ENCODE measurements at places on chromosomes 2 and 18. TPM values are rescaled to one million over a fixed set of nuclear protein-coding genes. Genes with fewer than 3 reads are reported as not detected.

DNA sequence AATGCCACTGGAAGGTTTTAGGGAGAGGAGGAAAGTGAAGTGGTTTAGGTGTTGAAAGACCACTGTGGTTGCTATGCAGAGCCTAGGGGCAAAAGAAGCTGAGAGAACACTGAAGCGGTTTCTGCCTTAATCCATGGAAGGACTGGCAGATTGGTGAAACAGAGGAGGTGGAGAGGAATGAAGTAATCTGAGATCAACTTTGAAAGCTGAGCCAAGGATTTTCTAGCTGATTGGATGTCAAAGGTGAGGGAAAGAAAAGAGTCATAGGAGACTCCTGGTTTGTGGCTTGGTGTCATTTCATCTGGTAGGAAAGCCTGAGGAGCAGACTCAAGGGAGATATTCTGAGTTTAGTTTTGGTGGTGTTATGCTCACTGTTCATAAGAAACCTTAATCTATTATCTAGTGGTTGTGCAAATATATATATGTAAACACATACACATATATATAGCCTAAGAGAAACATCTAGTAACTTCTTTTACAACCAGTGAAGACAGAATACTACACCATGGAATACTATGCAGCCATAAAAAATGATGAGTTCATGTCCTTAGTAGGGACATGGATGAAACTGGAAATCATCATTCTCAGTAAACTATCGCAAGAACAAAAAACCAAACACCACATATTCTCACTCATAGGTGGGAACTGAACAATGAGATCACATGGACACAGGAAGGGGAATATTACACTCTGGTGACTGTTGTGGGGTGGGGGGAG is 134.1 kb upstream of the CREB1 start:
- DNase-seq: no peak
- no peaks in the 10 kb centered on the region for H3K27me3 ChIP-seq
- H3K27ac ChIP-seq: no peak overlapping the region
- no peak overlapping the region for H3K4me3 ChIP-seq
- H3K36me3 ChIP-seq: no peaks in the 10 kb centered on the region

- no peaks in the 10 kb centered on the region for H3K27me3 ChIP-seq
- no peak overlapping the region for H3K4me3 ChIP-seq
- H3K36me3 ChIP-seq: no peaks in the 10 kb centered on the region
- H3K4me1 ChIP-seq: no peaks in the 10 kb centered on the region
- DNase-seq: no peak
Measured at GRCh38 chr2:186302263-186302662, 183.8 kb upstream of the ZC3H15 start.

DNA sequence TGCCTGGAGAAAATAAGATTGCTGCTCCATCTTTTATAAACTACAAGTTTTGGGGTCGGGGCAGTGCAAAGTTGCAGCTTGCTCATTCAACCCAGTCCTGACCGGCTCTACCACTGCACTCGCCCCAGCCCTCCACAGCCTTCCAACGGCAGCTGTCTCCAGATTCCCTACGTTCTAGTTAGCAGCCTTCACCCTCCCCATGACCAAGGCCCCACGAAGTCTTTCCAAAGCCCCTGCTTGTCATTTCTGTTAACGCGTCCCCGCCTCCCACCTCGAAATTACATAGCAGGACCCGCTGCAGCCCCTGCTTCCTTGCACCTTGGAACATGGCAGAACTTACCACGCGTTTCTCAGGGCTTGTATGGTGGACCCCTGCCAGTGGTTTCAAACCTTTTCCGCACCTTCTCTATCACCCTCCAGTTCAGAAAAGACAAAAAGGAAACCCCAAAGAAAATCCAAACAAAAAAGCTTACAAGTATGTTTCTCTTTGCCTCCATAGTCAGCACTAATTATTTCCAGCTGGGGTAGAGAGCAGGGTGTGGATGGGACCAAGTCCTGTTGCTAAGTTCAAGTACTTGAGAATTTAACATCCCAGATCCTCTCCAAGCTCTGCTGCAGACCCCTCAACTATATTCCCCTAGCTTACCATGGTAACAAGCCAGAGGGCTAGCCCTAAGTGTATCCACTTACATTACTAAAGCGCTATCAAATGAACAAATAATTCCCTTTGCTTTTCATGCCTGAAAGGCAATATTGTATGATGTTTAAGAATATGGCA is 161.5 kb downstream of the TGIF1 start:
- H3K4me3 ChIP-seq: no peak overlapping the region
- no peaks in the 10 kb centered on the region for H3K4me1 ChIP-seq
- H3K27ac ChIP-seq: no peak overlapping the region
- no peaks in the 10 kb centered on the region for H3K27me3 ChIP-seq
- DNase-seq: no peak
- H3K36me3 ChIP-seq: no peaks in the 10 kb centered on the region

- peak overlapping the region; percentile 82 for H3K27ac ChIP-seq
- H3K4me1 ChIP-seq: peaks cover 13% of the 10 kb centered on the region
- no peak for DNase-seq
Measured at GRCh38 chr2:240136671-240137292, 677 bp upstream of the COPS9 start.

DNA sequence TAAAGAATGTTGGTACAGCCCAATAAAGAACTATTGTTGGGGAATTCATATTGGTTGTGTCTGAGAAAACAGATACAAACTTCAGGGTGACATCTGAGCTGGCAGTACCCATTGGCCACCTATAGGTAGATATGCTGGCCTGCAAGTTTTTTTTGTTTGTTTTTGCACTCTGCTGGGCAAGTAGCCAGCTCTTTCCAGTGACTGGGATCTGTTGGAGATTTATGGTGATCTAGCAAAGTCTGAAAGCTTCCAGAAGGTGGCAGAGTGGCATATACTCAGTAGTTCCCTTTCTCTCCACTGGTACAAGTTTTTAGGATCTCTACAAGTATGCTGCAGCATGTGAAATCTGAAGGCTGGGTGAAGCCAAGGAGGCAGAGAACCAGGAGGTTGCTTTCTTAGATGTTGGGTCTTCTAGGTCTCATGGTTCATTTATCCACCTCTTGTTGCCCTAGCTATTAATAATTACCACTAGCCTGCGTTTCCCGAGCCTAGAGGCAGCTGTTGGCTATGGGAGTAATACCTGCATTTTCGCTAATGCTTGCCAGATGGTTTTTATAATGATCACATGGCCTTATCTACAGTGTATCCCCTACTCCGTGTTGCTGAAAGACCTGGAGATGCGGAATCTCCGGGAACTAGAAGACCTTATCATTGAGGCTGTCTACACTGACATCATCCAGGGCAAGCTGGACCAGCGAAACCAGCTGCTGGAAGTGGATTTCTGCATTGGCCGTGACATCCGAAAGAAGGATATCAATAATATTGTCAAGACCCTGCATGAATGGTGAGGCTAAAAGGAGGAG is 9.5 kb downstream of the COPS7B start:
- DNase-seq: no peak
- H3K4me3 ChIP-seq: no peak overlapping the region
- H3K36me3 ChIP-seq: peaks cover 58% of the 10 kb centered on the region
- H3K27ac ChIP-seq: no peak overlapping the region
- H3K4me1 ChIP-seq: no peaks in the 10 kb centered on the region

DNA sequence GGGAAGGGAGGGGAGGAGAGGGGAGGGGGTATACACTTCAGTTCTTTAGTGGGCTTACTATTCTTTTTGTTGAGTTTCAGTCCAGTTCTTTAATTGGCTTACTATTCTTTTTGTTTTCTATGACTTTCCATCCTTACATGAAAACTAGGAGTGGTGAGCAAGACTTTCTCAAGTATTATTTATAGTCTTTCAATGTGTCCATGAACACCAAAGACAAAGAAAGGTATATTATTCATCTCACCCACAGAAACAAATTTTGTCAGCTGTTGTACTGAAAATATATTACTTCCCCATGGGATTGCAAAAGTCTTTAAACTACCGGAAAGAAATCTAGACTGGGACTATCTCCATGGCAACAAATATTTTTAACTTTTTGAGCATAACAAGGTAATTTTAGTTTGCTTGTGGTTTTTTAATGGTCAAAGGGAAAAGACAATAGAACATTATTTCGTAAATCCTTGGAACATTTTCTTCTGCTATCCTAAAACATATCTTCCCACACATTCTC is 17.6 kb downstream of the ADAM17 start:
- no peak overlapping the region for H3K4me3 ChIP-seq
- H3K27me3 ChIP-seq: no peaks in the 10 kb centered on the region
- peaks cover 21% of the 10 kb centered on the region for H3K36me3 ChIP-seq

- no peaks in the 10 kb centered on the region for H3K36me3 ChIP-seq
- H3K4me1 ChIP-seq: peaks cover 13% of the 10 kb centered on the region
- no peaks in the 10 kb centered on the region for H3K27me3 ChIP-seq
- no peak for DNase-seq
- no peak overlapping the region for H3K4me3 ChIP-seq
Measured at GRCh38 chr18:57846258-57846657, 43.1 kb upstream of the ATP8B1 start.

GRCh38 chr2:86037141-86037794 is 68.4 kb downstream of the POLR1A start:
- H3K4me1 ChIP-seq: peaks cover 47% of the 10 kb centered on the region
- DNase-seq: peak; percentile 89
- H3K36me3 ChIP-seq: peaks cover 47% of the 10 kb centered on the region
- no peak overlapping the region for H3K4me3 ChIP-seq

- H3K36me3 ChIP-seq: no peaks in the 10 kb centered on the region
- H3K27me3 ChIP-seq: no peaks in the 10 kb centered on the region
- peaks cover 95% of the 10 kb centered on the region for H3K4me1 ChIP-seq
Measured at GRCh38 chr2:39513641-39514094, 76.6 kb upstream of the MAP4K3 start.

Gene RMDN2
- total RNA-seq: 6.2 TPM

Gene MROH2A
- total RNA-seq: not detected

Gene ING5
- total RNA-seq: 21.9 TPM

Gene NT5C1B
- not detected for total RNA-seq

Gene ELOA2
- total RNA-seq: not detected

Gene RAX
- total RNA-seq: not detected

Gene DCDC2C
- not detected for total RNA-seq
